Upper lobe of right lung (tissue), 1 donor: ENCODE measurements at places on chromosomes 13 and 19. TPM values are rescaled to one million over a fixed set of nuclear protein-coding genes. Genes with fewer than 3 reads are reported as not detected.

DNA sequence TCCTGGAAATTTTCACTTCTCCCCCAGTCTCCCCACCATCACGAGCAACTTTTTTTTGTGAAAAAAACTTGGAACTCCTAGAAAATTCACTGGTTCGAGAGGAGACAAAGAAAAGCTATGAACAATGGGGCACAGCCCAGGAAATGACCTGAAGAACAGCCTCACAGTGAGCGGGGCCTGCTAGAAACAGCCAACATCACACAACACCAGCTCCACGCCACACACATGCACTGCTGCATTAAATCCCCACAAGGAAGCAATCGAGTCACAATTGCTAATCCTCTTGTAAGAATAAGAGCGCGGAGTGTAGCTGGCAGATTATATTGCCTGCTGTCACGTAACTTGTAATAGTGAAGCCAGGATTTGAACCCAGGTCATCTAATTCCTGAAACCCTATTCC, 48.8 kb downstream of the SLC7A1 start:
- H3K4me3 ChIP-seq: no peak overlapping the region
- no peaks in the 10 kb centered on the region for H3K4me1 ChIP-seq
- no peaks in the 10 kb centered on the region for H3K27me3 ChIP-seq
- no peak for DNase-seq

DNA sequence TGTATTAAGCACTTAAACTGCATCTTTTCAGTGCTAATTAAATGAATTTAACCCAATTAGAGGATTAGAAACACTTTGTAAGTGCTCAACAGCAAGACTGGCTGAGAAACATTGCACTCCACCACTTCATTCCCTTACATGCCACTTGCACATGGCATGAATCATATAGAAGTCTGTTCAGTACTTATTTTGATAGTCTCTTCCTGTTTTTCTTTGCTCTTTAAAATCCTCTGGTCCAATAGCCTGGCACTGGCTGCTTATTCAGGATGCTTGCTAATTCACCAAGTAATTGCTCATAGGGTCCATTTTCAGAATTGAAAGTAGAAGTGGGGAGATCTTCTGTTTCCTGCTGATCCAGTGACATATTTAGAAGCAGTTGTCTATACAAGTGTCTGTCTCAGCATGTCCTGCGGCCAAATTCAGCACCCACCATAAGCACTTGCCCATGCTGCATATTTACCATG, 900.1 kb downstream of the PCDH9 start:
- H3K27ac ChIP-seq: no peak overlapping the region
- H3K4me1 ChIP-seq: no peaks in the 10 kb centered on the region
- no peak overlapping the region for H3K4me3 ChIP-seq
- DNase-seq: no peak
- no peaks in the 10 kb centered on the region for H3K36me3 ChIP-seq
- no peaks in the 10 kb centered on the region for H3K27me3 ChIP-seq

- H3K4me3 ChIP-seq: no peak overlapping the region
- no peak for DNase-seq
- H3K4me1 ChIP-seq: no peaks in the 10 kb centered on the region
- no peaks in the 10 kb centered on the region for H3K36me3 ChIP-seq
- no peak overlapping the region for H3K27ac ChIP-seq
Measured at GRCh38 chr13:95360052-95360451, 58.8 kb upstream of the ABCC4 start.

- H3K4me1 ChIP-seq: no peaks in the 10 kb centered on the region
- no peak overlapping the region for H3K27ac ChIP-seq
- DNase-seq: no peak
- no peaks in the 10 kb centered on the region for H3K27me3 ChIP-seq
- no peaks in the 10 kb centered on the region for H3K36me3 ChIP-seq
Measured at GRCh38 chr13:63700350-63700749, 2284.7 kb upstream of the PCDH20 start.

- DNase-seq: no peak
- no peaks in the 10 kb centered on the region for H3K36me3 ChIP-seq
- H3K27ac ChIP-seq: peak overlapping the region; percentile 42
- H3K4me1 ChIP-seq: peaks cover 3% of the 10 kb centered on the region
Measured at GRCh38 chr19:56301886-56302620, 12.6 kb downstream of the ZSCAN5A start.

DNA sequence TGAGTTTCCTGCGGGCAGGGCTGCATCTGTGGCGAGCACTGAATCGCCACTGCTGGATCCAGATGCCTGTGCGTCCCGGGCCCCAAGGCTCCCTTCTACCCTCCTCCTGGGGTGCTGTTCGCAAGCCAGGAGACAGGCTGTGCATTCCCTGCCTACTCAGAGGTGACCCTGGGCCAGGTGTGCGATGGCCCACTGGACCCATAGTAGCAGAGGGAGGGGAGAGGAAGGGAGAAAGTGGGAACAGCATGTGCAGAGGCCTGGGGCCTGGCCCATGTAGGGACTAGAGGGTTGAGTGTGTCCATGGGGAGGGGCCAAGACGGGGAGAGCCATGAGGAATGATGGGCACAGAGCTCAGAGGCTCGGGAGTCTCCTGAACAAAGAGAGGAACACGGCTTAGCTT, 27.3 kb downstream of the CARM1 start:
- no peaks in the 10 kb centered on the region for H3K27me3 ChIP-seq
- peaks cover 8% of the 10 kb centered on the region for H3K4me1 ChIP-seq
- DNase-seq: no peak

DNA sequence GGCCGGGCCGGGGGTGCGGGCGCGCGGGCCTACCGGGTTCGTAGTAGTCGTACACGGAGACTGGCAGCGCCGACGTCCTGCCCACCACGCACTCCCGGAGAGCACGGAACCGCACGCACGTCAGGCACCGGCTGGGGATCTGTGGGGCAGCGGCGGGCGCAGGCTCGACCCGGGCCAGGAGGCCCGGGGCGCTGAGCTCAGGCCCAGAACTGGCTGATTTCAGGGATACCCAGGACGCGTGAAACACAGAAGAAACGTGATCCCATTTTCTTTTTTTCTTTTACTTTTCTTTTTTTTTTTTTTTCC, 9.0 kb downstream of the F2RL3 start:
- H3K4me1 ChIP-seq: peaks cover 6% of the 10 kb centered on the region
- H3K27ac ChIP-seq: peak overlapping the region; percentile 63
- no peak for DNase-seq
- H3K36me3 ChIP-seq: no peaks in the 10 kb centered on the region
- peak overlapping the region; percentile 57 for H3K4me3 ChIP-seq
- H3K27me3 ChIP-seq: no peaks in the 10 kb centered on the region

DNA sequence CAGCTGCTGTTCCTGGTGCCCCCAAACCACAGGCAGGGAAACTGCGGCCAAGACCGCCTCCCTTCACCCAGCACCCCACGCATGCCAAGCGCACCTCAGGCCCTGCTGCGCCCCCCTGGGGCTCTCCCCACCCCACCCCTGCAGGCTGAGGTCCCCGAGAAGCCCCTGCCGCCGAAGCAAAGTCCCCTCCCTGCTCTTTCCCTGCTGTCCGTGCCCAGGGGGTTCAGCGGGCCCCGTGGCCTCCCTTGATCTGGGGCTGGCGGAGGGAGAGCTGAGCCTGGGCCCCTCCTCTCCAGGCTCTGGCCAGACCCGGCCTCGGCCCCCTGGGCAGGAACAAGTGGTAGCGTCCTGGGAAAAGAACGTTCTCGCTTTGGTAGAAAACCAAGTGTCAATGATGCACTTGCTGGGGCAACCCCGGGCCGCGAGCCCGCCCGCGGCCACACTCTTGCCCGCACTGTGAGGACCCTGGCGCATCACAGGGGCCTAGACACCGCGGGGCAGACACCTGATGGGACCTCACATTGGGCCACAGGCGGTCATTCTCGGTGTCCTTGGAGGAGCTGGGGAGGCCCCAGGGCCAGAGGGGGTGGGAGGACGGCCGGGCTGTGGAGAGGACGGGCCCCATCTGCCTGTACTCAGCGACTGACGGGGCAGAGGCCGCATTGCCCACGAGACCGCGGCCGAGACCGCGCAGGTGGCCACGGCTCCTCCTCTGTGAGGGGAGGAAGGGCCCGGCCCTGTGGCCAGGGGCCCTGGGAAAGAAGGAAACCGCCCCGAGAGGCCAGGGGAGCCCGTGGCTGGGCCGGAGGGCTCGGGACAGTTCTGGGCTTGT, 29.0 kb downstream of the GPX4 start:
- no peaks in the 10 kb centered on the region for H3K27me3 ChIP-seq
- peak overlapping the region; percentile 80 for H3K4me3 ChIP-seq

DNA sequence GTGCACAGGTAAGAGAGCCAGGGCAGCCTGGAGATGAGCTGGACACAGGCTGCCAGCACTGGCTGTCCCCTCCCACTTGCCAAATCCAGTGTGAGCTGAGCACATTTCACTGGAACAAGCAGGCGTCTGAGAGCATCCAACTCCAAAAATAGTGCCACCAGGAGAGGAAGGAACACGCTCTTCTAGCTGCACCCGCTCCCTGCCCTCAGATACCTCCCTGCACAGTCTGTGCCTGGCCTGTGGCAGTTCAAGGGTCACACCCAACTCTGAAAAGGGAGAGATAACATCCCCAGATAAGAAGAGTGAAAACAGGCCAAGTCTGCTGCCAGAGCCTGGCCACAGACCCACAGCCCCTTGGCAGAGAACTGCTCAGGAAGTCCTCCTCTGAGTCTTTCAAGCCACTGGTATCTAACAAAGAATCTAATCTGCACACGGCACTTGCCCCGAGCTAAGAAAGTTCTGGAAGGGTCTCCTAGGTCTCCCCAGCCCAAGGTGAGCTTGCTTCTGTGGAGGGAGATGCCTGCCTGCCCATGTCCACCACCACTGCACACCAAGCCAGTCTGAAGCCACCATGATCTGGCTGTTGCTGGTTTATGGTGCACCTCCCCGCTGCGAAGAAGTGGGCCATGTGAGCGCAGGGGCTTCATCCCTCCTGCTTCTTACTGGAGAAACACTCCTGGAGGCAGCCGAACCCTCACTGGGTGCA, 14.7 kb downstream of the ELL start:
- no peak overlapping the region for H3K4me3 ChIP-seq
- no peaks in the 10 kb centered on the region for H3K36me3 ChIP-seq
- H3K4me1 ChIP-seq: peaks cover 73% of the 10 kb centered on the region
- H3K27ac ChIP-seq: peak overlapping the region; percentile 56
- DNase-seq: no peak

DNA sequence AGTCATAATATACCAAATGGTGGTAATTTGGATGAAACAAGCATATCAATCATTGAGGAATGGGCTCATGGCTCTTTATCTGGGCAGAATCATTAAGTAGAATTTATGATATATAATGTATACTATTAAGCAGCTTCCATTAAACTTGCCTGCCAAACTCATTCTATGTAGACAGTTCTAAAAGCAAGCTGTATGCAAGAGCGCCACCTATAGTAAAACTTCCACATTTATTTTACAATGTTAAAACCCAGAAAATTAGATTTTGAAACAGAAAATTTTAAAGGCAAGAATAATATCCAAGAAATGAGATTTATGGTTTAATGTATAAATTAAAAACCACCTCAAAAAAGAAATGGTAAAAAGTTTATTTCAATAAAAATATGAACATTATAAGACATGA, 161.5 kb downstream of the MZT1 start:
- no peaks in the 10 kb centered on the region for H3K36me3 ChIP-seq
- peaks cover 3% of the 10 kb centered on the region for H3K4me1 ChIP-seq
- DNase-seq: no peak
- no peak overlapping the region for H3K4me3 ChIP-seq
- H3K27me3 ChIP-seq: no peaks in the 10 kb centered on the region
- no peak overlapping the region for H3K27ac ChIP-seq

DNA sequence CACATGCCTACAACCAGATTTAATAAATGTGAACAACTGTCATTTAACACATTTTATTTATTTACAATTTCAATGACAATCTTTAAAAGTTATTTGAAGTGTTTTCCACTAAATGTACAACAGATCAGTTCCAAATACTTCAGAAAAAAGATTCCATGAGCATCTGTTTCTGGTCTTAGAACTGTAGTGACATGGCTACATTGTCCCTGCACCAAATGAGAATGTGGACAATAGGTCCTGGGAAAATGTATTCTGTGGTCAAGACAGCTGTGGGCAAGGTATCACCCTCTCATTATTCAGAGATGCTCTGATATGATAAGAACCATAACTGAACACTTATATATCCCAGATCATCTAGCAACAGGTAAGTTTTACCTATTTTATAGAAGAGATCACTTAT, 43.7 kb downstream of the ELF1 start:
- DNase-seq: no peak
- H3K4me1 ChIP-seq: peaks cover 76% of the 10 kb centered on the region
- no peaks in the 10 kb centered on the region for H3K27me3 ChIP-seq
- H3K27ac ChIP-seq: no peak overlapping the region

DNA sequence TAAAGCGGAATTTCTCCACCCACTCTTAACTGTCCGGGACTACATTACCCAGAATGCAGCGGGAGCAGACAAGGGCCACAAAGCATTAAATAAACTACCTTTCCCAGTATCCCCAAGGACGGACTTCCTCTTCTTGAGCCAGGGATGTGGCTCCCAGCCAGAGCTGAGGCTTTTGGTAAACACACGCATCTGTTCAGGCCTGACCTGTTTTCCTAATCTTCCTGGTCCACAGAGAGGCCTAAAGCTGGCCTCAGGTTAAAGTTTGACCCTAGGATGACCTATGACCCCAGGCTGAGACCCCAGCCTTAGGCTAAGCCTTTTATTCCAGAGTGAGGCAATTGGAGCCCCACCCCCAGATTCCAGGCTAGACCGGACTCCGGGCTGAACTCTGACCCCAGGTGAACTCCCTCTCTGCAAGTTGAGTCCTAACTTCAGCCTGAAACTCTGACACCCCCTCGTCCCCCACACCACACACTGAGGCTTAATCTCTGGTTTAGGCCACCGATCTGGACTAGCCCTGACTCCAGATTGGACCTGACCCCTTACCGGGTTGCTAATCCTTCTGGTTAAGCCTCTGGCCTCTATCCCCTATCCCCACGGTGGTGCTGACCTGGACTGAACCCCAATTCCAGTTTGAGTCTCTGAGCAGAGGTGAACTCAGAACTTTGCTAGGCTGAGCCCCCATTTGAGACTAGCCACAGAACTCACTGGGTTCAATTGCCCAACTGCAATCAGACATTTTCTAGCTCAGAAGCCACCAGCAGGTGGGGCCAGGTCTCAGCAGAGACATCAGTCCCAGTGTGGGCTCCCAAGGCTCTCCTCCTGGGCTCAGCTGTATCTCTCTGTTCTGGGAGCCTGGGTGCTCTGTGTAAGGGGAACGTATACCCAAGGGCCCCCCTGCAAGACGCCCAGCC, 750 bp upstream of the GPR108 start:
- H3K4me3 ChIP-seq: peak overlapping the region; percentile 47
- peaks cover 9% of the 10 kb centered on the region for H3K36me3 ChIP-seq
- DNase-seq: peak; percentile 95
- peaks cover 32% of the 10 kb centered on the region for H3K4me1 ChIP-seq
- peak overlapping the region; percentile 84 for H3K27ac ChIP-seq

DNA sequence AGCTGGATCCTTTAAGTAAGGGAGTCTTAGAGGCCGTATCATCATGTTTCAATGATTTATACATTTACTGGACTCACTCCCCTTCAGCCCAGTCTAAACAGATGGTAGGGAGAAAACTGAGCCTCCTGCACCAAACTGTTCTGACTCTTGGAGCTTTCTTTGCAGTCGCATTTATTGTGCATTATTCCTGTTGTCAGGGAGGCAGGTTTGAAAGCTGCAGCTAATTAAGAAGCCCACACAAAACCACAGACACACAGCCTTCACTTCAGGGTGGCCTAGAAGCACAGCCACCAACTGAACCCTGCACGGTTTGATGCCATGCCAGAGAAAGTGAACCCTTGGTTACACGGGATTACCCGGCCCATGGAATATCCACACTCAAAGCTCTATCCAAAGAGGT, 911.0 kb downstream of the UQCRFS1 start:
- no peaks in the 10 kb centered on the region for H3K27me3 ChIP-seq
- no peak overlapping the region for H3K27ac ChIP-seq
- no peaks in the 10 kb centered on the region for H3K4me1 ChIP-seq
- no peak for DNase-seq
- H3K36me3 ChIP-seq: no peaks in the 10 kb centered on the region

The KLK14 gene
- total RNA-seq: not detected

The DAND5 gene
- total RNA-seq: not detected

The SH2D3A gene
- total RNA-seq: 26.0 TPM
